ENCODE measurements at places on chromosomes 3 and 15. TPM values are rescaled to one million over a fixed set of nuclear protein-coding genes. Genes with fewer than 3 reads are reported as not detected.
A peak's percentile ranks its signal among the peaks of the same experiment; 100 is the strongest.

SAMMSON gene
- not detected for total RNA-seq

GABRG3 gene
- total RNA-seq: not detected

SGO1 gene
- not detected for total RNA-seq

OR4F15 gene
- not detected for total RNA-seq

RHOV gene
- total RNA-seq: not detected

CD200 gene
- 0.64 TPM for total RNA-seq

ANKRD63 gene
- 0.57 TPM for total RNA-seq

STRC gene
- total RNA-seq: not detected

CCR2 gene
- 0.93 TPM for total RNA-seq

LRTM1 gene
- total RNA-seq: not detected

SLC27A2 gene
- total RNA-seq: not detected

CCDC39 gene
- not detected for total RNA-seq

SETD2 gene
- total RNA-seq: 27.9 TPM

MYRIP gene
- 0.95 TPM for total RNA-seq

CYP1A2 gene
- not detected for total RNA-seq

GRCh38 chr3:38493031-38493430 is 3.1 kb upstream of the EXOG start:
- DNase-seq: no peak
- H3K4me1 ChIP-seq: no peaks in the 10 kb centered on the region
- H3K4me3 ChIP-seq: no peak overlapping the region
- no peak overlapping the region for H3K27ac ChIP-seq

DNA sequence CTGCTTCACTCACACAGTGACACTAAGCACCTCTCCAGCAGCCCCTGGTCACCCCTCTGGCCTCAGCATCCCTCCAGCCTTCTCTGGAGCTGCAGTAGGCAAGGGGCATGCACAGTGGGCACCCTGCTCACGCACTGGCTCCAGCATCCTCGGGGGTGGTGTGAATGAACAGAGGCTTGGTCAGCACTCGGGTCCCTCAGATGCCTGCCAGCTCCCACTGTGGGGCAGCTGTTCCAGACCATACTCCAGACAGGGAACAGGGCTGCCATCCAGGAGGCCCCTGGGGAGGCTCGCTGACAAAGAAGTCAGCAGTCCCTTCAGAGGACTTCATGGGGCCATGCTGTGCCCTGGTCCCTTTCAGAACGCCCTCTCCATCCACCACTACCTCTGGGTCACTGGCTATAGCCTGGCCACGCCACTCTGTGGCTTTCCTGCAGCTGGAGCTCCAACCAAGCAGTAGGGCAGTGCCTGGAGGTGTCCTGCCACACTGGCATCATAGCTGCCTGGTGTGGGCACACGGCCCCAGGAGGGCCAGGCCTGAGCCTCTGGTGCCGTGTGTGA is 26.3 kb downstream of the ALS2CL start:
- no peak overlapping the region for H3K4me3 ChIP-seq
- H3K36me3 ChIP-seq: peaks cover 19% of the 10 kb centered on the region
- no peaks in the 10 kb centered on the region for H3K27me3 ChIP-seq
- peak overlapping the region; percentile 87 for H3K27ac ChIP-seq

- no peaks in the 10 kb centered on the region for H3K4me1 ChIP-seq
- no peak overlapping the region for H3K27ac ChIP-seq
- no peaks in the 10 kb centered on the region for H3K27me3 ChIP-seq
- no peak for DNase-seq
- no peak overlapping the region for H3K4me3 ChIP-seq
- H3K36me3 ChIP-seq: no peaks in the 10 kb centered on the region
These were observed 51.1 kb downstream of the AQP9 start for GRCh38 chr15:58189148-58189811.

- peak overlapping the region; percentile 23 for H3K27ac ChIP-seq
- no peaks in the 10 kb centered on the region for H3K36me3 ChIP-seq
- H3K27me3 ChIP-seq: no peaks in the 10 kb centered on the region
These were observed 10.6 kb downstream of the RBMS3 start for GRCh38 chr3:29291260-29291981.

- H3K4me1 ChIP-seq: no peaks in the 10 kb centered on the region
- no peak overlapping the region for H3K27ac ChIP-seq
- DNase-seq: no peak
- no peaks in the 10 kb centered on the region for H3K27me3 ChIP-seq
These were observed 67.4 kb downstream of the DTWD1 start for GRCh38 chr15:49688135-49688790.

GRCh38 chr15:89243046-89243690 is 611 bp upstream of the FANCI start:
- DNase-seq: no peak
- H3K36me3 ChIP-seq: no peaks in the 10 kb centered on the region
- no peaks in the 10 kb centered on the region for H3K27me3 ChIP-seq
- H3K4me1 ChIP-seq: peaks cover 15% of the 10 kb centered on the region
- H3K27ac ChIP-seq: no peak overlapping the region

DNA sequence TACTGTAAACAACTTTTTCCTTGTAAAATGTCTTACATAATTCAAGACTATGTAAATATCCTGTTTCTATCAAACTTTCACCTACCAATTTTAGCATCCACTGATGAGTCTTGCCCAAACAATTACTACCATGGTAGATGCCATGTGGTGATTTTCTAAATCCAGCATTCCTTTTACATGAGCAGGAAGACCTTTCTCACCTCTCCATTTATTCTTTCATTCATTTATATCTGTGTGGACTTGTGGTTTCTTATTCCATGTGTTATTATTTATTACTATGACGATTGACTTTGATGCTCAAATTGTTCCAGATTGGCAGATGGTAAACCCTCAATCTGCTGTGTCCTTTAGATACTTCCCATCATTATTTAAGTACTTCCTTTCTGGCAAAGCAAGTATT is 62.4 kb downstream of the IFT57 start:
- H3K36me3 ChIP-seq: no peaks in the 10 kb centered on the region
- H3K27me3 ChIP-seq: no peaks in the 10 kb centered on the region
- no peak overlapping the region for H3K4me3 ChIP-seq
- DNase-seq: no peak
- H3K4me1 ChIP-seq: no peaks in the 10 kb centered on the region

GRCh38 chr3:43755516-43756200 is 64.9 kb downstream of the ABHD5 start:
- peaks cover 22% of the 10 kb centered on the region for H3K4me1 ChIP-seq
- H3K4me3 ChIP-seq: no peak overlapping the region

- no peaks in the 10 kb centered on the region for H3K27me3 ChIP-seq
- no peak for DNase-seq
- no peaks in the 10 kb centered on the region for H3K36me3 ChIP-seq
- H3K27ac ChIP-seq: no peak overlapping the region
- H3K4me1 ChIP-seq: no peaks in the 10 kb centered on the region
These were observed 97.4 kb downstream of the STAC start for GRCh38 chr3:36477655-36478054.

DNA sequence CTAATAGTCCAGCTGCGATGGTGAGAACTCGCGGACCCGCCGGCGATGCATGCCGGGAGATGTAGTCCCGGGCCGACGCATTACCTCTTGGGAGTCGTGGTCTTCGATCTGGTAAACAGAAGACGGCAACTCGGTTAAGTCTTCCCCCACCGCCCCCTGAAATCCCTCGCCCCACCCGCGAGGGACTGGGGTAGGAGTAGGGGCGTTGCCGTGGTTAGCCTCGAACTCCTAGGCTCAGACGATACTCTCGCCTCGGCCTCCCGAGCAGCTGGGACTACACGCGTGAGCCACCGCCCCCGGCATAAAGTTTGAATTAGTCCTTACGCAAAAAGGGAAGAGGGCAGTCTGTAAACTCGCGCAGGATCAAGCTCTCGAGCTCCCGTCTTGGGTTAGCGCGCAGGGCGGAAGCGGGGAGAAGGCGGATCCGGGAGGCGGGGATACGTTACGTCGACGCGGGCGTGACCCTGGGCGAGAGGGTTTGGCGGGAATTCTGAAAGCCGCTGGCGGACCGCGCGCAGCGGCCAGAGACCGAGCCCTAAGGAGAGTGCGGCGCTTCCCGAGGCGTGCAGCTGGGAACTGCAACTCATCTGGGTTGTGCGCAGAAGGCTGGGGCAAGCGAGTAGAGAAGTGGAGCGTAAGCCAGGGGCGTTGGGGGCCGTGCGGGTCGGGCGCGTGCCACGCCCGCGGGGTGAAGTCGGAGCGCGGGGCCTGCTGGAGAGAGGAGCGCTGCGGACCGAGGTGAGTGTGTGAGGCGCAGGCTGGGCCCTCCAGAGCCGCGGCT is at the start of gene RAD51:
Gene RAD51, plus strand, starts transcription at position 487 of the 781 bp plus-strand sequence. CDS start 3,585 bp downstream, outside the sequence.
- peaks cover 16% of the 10 kb centered on the region for H3K4me1 ChIP-seq
- H3K4me3 ChIP-seq: peak within 1 kb of the TSS; percentile 94
- H3K27ac ChIP-seq: peak within 1 kb of the TSS; percentile 96
- DNase-seq: peak; percentile 93
- H3K36me3 ChIP-seq: peaks cover 20% of the 10 kb centered on the region

DNA sequence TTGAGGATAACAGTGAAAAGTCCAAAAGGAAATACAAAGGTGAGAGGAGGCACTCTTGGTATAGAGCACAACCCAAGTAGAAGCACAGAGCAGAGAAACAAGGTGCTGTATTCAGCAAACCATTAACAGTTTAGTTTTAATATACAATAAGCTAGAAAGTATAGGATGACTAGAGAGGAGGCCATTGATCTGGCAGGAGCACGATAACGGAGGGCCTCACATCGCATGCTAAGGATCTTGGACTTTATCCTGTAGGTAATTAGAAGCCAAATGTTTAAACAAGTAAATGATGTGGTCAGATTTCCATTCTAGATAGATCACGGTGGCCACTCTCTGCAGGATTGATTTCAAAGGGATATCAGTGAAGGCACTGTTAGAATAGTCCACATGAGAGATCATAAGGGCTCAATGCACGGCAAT is 935.0 kb downstream of the ROBO1 start:
- no peak overlapping the region for H3K27ac ChIP-seq
- no peak for DNase-seq
- H3K4me1 ChIP-seq: no peaks in the 10 kb centered on the region
- no peaks in the 10 kb centered on the region for H3K27me3 ChIP-seq
- no peaks in the 10 kb centered on the region for H3K36me3 ChIP-seq

- H3K4me1 ChIP-seq: peaks cover 56% of the 10 kb centered on the region
- H3K27ac ChIP-seq: no peak overlapping the region
- H3K27me3 ChIP-seq: no peaks in the 10 kb centered on the region
- DNase-seq: no peak
- H3K4me3 ChIP-seq: no peak overlapping the region
These were observed 49.1 kb downstream of the AKAP13 start for GRCh38 chr15:85429522-85429921.

GRCh38 chr15:61226361-61227256 is 2.5 kb downstream of the RORA start:
- H3K27ac ChIP-seq: peak overlapping the region; percentile 47
- H3K36me3 ChIP-seq: no peaks in the 10 kb centered on the region
- H3K27me3 ChIP-seq: peaks cover 41% of the 10 kb centered on the region

GRCh38 chr3:34696831-34697230 is 898.4 kb downstream of the PDCD6IP start:
- no peak overlapping the region for H3K4me3 ChIP-seq
- H3K27ac ChIP-seq: no peak overlapping the region
- H3K4me1 ChIP-seq: no peaks in the 10 kb centered on the region
- H3K27me3 ChIP-seq: no peaks in the 10 kb centered on the region
- no peak for DNase-seq
- H3K36me3 ChIP-seq: no peaks in the 10 kb centered on the region

DNA sequence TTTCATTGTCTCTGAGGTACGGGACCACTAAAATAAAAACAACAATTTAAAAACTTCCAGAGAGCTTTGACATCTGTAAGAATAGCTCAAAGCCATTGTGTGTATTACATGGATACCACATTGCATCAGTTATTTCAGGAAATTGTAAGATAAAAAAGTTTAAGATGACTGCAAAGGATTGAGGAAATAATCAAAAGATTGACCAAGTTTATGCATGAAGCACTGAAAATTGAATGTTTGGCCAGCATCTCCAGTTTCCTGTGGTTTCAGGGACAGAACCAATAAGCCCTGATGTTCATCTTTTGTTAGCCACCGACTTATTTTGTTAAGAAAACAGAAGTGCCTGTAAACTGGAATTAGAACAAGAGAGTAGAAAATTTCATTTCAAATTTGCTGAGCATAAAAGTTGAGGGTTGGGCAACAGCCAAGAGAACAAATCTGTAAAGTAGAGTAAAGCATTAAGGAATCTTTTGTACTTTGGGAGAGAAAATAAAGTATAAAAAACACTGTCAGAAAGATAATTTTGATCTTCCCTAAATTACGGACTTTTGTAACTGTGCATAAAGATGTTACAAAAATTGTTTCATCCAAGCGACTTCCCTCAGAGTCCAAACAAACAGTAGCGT is 211.5 kb upstream of the P2RY1 start:
- no peak for DNase-seq
- H3K4me3 ChIP-seq: no peak overlapping the region
- peaks cover 6% of the 10 kb centered on the region for H3K4me1 ChIP-seq
- no peaks in the 10 kb centered on the region for H3K27me3 ChIP-seq
- peak overlapping the region; percentile 61 for H3K27ac ChIP-seq
- no peaks in the 10 kb centered on the region for H3K36me3 ChIP-seq

DNA sequence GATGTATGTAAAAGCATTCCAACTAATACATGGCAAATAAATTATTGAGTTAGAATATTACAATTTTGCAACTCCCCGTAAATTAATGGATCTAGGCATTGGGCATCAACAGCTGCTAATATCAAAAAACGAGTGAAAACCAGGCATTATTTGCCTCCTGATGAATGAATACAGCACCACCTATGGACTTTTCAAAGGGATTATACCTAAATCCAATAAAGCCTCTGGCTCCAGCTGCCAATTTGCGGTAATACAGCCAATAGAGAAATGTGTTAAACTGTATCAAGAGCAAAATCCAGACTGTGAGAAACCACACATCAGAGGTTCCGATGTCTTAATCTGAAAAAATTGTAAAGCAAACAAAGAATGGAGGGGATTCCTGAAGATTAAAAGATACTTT is 16.3 kb upstream of the A4GNT start:
- H3K4me3 ChIP-seq: no peak overlapping the region
- no peaks in the 10 kb centered on the region for H3K27me3 ChIP-seq
- no peak overlapping the region for H3K27ac ChIP-seq
- no peaks in the 10 kb centered on the region for H3K4me1 ChIP-seq

GRCh38 chr15:99421172-99421656 is 144.6 kb upstream of the MEF2A start:
- peaks cover 21% of the 10 kb centered on the region for H3K4me1 ChIP-seq
- no peak overlapping the region for H3K27ac ChIP-seq
- no peaks in the 10 kb centered on the region for H3K36me3 ChIP-seq

GRCh38 chr3:189269365-189269764 is 97.6 kb downstream of the TPRG1 start:
- H3K36me3 ChIP-seq: no peaks in the 10 kb centered on the region
- H3K4me3 ChIP-seq: no peak overlapping the region
- H3K27ac ChIP-seq: no peak overlapping the region
- DNase-seq: no peak
- H3K27me3 ChIP-seq: no peaks in the 10 kb centered on the region

DNA sequence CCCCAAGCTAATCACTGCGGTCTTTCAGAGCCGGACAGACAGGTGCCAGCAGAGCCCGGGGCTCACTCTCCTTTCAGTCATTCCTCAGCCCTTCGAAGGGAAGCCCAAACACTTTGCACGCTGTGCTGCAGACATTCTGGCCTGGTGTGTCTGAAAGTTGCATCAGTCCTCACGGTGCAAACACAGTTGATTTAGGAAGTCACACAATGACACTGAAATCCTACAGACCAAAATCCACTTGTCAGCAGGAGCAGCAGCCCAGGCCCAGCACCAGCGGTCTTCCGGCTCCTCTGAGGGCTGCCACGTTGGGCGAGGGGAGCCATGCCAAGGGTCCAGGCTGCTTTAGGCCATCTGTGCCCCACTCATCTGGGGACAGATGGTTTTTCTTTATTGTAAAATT is 61.6 kb downstream of the RGMA start:
- H3K27me3 ChIP-seq: no peaks in the 10 kb centered on the region
- H3K4me3 ChIP-seq: no peak overlapping the region
- peak overlapping the region; percentile 78 for H3K27ac ChIP-seq
- DNase-seq: peak; percentile 65
- peaks cover 52% of the 10 kb centered on the region for H3K4me1 ChIP-seq
- H3K36me3 ChIP-seq: no peaks in the 10 kb centered on the region

Data from heart left ventricle (tissue), 16 donors.